Uterus (tissue), 4 donors: ENCODE measurements at places on chromosomes 11 and 22. TPM values are rescaled to one million over a fixed set of nuclear protein-coding genes. Genes with fewer than 3 reads are reported as not detected.

- DNase-seq, result no peak
Observed at GRCh38 chr11:121214861-121215260, 77.7 kb upstream of the SC5D start.

GRCh38 chr11:124541204-124541603 is 2.2 kb downstream of the OR8B12 start:
- DNase-seq, result no peak

GRCh38 chr11:79165908-79166307 is 274.9 kb downstream of the TENM4 start:
- DNase-seq, result no peak

GRCh38 chr11:12754582-12755234 is 80.5 kb downstream of the TEAD1 start:
- no peak for DNase-seq

DNA sequence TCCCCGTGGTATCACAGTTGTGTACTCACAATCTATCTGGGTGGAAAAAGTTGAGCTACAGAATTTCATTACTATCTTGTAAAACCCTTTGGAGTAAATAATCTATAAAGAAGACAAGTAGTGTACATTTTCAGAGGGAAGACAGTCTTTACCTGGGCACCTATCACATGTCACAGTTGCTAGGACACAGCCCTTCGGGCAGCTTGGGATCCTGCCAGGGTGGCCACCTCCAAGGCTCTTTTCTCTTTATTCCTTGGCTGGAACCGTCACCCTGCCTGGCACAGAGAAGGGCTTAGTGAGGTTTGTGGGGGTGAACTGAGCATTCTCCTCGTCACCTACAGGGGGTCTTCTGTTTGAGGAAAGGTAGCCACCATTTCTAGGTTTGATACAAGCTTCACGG is 23.6 kb downstream of the LRRC74B start:
- no peak for DNase-seq

GRCh38 chr11:125494031-125494360 is 2.1 kb downstream of the FEZ1 start:
- DNase-seq, result no peak

- DNase-seq, result no peak
Observed at GRCh38 chr11:113505046-113505445, 29.8 kb upstream of the DRD2 start.

DNA sequence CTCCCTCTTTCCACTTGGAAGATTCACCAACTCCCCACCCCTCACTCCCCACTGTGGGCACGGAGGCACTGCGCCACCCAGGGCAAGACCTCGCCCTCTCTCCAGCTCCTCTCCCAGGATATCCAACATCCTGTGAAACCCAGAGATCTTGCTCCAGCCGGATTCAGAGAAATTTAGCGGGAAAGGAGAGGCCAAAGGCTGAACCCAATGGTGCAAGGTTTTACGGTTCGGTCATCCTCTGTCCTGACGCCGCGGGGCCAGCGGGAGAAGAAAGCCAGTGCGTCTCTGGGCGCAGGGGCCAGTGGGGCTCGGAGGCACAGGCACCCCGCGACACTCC is 397 bp upstream of the CD44 start:
- DNase-seq, result no peak

- DNase-seq, result no peak
Observed at GRCh38 chr22:38608992-38609750, 39.2 kb upstream of the DMC1 start.

DNA sequence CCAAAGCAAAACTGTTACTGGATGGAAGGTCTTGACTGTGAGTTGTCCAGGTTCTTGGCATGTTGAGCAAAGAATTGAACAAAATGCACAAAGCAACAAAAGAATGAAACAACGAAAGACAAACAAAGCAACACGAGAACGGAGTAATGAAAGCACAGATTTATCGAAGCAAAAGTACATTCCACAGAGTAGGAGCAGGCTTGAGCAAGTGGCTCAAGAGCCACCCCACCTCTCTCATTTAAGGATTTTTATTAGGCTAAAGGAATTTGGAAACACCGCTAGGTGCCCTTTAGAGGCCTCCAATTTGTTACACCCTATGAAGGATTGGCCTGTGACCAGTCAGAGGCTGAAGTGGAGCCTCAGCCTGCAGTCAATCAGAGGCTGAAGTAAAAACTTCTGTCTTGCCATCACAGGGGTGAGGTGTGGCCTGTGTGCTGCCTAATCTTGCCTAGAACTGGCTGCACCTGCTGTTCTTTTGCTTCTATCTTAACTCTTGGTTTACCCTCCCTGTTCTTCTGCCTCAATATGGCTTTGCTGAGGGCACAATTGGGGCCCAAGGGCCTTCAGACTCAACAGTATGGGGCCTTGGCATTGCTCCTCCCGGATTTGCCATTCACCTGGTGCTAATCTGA is 59.4 kb upstream of the FTH1 start:
- DNase-seq, result no peak

DNA sequence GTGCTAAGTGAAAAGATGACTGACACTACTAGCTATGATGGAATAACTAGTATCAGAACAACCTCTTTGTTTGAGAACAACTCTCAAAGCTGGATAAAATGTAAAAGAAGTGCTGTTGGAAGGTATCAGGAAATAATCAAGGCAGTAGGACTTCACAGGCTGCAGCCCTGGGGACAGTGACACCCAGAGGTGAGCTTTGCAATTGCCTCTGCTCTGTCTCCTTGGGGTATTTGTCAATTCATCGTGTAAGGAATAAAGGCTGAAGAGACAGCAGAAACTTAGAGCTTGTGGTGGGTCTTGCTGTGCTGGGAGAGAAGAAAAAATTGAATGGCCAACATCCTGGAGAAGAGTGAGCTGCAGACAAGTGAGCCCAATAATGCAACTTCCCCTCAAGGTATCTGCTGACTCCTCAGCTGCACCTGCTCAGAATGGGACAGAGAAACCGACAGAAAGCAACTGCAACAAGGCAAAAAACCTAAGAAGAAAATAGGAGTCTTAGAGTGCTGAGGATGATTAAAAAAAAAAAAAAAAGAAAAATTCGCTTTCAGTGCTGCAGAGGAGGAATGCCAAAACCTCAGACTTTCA is 141.1 kb downstream of the RCN1 start:
- no peak for DNase-seq

GRCh38 chr11:15117751-15118150 is 3.0 kb downstream of the INSC start:
- no peak for DNase-seq

Gene FOLH1
- 14.6 TPM for total RNA-seq

Gene TPBGL
- 2.8 TPM for total RNA-seq

Gene CBLIF
- total RNA-seq, result not detected

Gene MYOD1
- total RNA-seq, result not detected

Gene TMEM9B
- total RNA-seq, result 27.7 TPM

Gene SCGB2A2
- total RNA-seq, result not detected
